Upper lobe of right lung (tissue), 1 donor: ENCODE measurements at places on chromosomes 7 and 10.

DNA sequence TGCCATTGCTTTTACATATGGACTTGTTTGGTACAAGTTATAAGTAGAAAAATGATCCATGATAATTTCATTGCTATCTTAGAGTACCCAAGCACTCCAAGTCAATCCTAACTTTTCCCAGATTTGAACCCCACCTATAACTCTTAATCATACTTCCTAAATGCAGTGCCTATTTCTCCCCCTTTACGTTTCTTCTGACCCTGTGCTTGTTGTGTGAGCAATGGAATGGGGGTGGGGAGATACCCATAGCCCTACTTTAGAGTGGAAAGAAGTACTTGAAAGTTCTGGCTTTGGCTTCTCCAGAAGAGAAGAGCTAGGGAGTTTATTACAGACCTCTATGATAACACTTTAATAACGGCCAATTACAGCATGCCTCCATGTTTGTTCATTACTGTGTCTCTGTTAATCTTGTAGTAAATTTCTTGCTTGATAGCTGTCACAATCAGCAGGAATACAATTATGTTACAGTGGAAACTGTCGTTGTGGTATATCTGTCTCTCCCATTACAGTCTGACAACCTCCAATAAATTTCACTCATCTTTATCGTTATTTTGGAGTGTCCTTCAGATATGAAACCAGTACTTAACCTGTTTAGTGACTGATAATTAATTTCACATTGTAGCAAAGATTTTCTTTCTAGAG lies 34.0 kb downstream of the CNPY1 start:
- no peak for DNase-seq

DNA sequence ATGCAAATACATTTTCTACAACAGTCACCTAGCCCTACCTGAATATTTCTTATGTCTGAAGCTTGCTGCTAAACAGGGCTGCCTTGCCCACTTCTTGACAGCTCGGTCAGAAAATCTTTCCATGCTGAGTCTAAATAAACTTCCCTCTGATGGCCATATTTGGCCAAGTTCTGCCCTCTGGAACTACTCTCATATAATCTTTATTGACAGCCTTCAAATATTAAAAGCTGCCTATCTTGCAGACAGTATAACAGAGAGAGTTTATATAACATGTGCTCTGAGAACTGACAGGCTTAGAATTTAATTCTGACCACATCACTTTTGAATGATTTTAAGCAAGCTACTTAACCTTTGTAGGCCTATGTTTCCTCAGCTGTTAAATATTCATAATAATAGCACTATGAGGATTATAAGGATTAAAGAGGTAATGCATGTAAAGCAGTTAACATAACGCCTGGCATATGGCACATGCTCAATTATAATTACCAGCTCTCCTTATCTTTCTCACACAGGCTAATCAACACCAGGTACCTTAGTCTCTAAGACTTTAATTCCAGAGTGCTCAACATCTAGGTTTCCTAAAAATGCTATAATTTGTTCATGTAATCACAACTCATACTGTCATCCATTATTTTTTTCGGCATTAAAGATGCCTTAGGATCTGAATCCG lies 334.1 kb downstream of the HPSE2 start:
- DNase-seq, result no peak

GRCh38 chr7:104956753-104957450 lies 57.1 kb upstream of the KMT2E start:
- no peak for DNase-seq

DNA sequence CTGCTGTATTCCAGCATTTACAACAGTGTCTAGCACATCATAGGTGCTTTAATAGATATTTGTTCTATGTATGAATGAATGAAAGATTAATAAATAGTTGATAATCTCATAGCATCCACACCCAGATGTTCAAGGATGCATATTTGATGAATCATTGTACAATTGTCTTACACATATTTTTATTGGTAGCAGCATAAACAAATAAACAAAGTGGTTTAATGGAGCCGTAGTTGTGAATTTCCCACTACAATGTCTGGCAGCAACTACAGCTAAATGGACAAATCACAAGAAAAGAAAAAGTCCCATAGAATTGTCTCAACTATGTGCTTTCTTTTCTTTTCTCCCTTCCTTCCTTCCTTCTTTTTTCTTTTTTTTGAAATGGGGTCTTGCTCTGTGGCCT lies 150.8 kb downstream of the NRP1 start:
- DNase-seq, result no peak

DNA sequence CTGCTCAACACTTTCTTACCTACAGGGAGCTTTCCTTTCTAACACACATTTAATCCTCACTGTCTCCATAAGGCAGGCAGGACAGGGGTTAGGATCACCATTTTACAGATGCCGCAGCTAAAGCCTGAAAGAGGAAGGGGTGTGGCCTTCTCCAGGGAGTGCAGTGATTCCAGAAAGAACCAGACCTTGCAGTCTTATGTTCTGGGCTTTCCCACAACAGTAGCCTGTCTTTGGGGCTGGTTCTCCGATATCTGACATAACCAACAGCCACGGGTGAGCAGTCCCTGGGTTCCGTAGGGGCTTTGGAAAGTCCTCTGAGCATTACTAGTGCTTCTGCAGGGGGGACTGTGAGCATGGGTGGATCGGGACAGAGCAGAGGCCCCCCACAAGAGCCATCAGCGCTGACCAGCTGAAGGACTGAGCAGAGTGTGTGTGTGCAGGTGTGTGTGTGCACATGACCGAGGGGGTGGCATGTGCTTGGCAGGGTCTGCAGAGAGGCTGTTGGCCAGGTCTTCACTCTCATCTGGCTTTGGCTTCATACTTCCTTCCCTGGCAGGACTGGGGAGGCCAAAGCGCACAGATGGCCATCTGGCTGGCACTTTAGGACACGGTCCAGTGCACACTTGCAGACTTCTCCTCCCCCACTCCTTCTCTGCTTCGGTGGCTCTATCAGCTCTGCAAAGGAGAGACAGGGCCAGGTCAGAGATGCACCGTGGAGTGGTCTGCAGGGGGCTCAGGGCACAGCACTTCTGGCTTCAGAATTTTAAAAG lies 400.3 kb downstream of the RPS24 start:
- no peak for DNase-seq

- no peak for DNase-seq
Measured at GRCh38 chr7:86708031-86708680, 64.4 kb downstream of the GRM3 start.

DNA sequence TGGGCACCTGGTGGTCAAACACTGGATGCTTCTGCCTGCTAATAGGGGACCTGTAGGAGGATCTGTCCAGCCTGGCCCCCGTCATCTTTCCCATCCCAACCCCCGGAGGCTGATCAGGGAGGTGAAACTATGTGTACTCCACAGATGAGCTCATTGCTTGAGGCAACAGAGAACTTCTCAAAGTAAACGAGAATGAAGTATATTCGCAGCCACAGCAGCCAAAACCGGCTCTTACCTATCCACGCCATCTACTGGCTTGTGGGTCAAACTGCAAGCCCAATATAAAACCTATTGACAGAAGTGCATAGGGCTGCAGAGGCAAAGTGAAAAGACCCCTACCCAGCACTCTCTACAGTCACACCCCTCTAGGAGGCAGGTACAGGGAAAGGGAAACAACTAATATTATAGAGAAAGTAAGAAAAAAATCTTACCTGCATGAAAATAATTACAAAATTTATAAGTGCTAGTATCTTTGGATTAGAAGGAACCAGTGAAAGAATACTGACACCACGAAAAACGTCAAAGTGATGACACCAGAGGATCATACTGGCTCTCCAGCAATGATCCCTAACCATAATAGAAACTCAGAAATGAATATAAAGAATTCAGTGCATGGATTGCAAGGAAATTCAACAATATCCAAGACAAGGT lies 973.5 kb downstream of the ANKRD7 start:
- no peak for DNase-seq

DNA sequence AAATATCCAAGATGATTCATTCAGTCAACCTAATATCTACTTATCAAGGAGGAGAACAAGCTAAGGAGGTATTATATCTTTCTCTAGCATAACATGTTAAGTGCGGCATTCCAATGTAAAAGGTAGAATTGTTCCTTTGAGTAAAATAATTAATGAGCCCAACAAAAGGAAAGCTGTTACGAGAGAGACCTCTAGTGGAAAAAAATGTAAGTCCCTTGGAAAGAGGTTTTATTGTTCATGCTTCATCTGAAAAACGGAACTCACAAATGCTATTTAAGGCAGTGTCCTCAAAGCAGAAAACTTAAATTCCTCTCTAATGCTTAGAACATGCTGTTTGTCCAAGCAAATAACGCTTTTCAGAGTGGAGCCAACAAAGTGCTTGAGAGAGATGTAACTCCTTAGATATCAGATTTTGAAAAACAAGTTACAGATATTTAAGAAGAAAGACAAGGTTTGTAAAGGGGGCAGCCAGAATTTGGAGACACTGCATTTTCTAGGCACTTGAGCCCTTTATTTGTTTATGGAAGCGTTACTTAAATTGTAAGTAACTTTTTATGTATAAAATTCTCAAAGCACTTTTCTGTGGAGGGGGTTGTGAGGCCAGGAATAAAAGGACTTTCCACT lies 119.9 kb downstream of the TFEC start:
- no peak for DNase-seq
